Neural crest cell (in vitro differentiated cells): ENCODE measurements at places on chromosomes 6 and 20. TPM values are rescaled to one million over a fixed set of nuclear protein-coding genes. Genes with fewer than 3 reads are reported as not detected.

GRCh38 chr20:50285376-50286173, 94.9 kb downstream of the CEBPB start:
- no peak for DNase-seq
- no peak overlapping the region for H3K4me3 ChIP-seq
- peak overlapping the region; percentile 54 for H3K27ac ChIP-seq
- H3K27me3 ChIP-seq: no peaks in the 10 kb centered on the region

DNA sequence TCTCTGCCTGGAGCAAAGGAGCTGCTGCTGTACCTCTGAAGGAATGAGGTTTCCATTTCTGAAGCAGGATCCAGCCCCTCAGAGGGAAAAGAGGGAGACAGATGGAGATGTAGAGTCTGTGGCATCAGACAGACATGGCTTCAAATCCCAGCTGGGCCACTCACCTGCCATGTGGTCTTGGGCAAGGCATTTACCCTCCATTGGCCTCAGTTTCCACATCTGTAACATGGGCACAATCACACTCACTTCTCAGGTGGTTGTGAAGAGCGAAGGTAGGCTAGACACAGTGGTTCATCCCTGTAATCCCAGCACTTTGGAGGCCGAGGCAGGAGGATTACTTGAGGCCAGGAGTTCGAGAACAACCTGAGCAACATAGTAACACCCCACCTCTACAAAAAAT, 32.4 kb upstream of the CCDC167 start:
- no peaks in the 10 kb centered on the region for H3K36me3 ChIP-seq
- peaks cover 9% of the 10 kb centered on the region for H3K4me1 ChIP-seq
- H3K4me3 ChIP-seq: no peak overlapping the region
- no peak overlapping the region for H3K27ac ChIP-seq

DNA sequence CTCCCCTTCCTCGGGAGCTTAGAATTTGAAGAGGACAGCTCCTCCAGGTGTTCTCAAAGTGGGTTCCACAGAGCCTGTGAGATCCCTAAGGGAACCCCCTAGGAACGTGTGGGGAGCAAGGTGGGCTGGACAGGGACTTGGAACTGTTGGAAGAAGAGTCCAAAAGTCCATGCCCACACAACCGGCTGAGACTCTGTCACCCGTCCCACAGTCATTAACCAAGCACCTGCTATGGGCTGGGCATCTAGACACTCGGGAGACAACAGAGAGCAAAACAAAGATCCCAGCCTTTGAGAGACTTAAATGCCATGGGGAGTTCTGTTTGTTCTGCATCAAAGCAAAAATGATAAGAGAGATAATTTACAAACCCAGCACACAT, 51.9 kb upstream of the SAYSD1 start:
- peaks cover 13% of the 10 kb centered on the region for H3K4me1 ChIP-seq
- peaks cover 15% of the 10 kb centered on the region for H3K36me3 ChIP-seq
- H3K4me3 ChIP-seq: no peak overlapping the region
- peak overlapping the region; percentile 87 for H3K27ac ChIP-seq
- DNase-seq: no peak

- no peak overlapping the region for H3K27ac ChIP-seq
- no peaks in the 10 kb centered on the region for H3K36me3 ChIP-seq
- H3K4me3 ChIP-seq: no peak overlapping the region
- peaks cover 41% of the 10 kb centered on the region for H3K27me3 ChIP-seq
- no peaks in the 10 kb centered on the region for H3K4me1 ChIP-seq
- DNase-seq: peak; percentile 25
These were observed 19.0 kb downstream of the REM1 start for GRCh38 chr20:31494131-31494530.

GRCh38 chr6:145087034-145087433, 648.3 kb downstream of the EPM2A start:
- H3K4me1 ChIP-seq: peaks cover 4% of the 10 kb centered on the region
- H3K27me3 ChIP-seq: no peaks in the 10 kb centered on the region
- no peak overlapping the region for H3K4me3 ChIP-seq
- H3K27ac ChIP-seq: no peak overlapping the region
- DNase-seq: no peak
- no peaks in the 10 kb centered on the region for H3K36me3 ChIP-seq

DNA sequence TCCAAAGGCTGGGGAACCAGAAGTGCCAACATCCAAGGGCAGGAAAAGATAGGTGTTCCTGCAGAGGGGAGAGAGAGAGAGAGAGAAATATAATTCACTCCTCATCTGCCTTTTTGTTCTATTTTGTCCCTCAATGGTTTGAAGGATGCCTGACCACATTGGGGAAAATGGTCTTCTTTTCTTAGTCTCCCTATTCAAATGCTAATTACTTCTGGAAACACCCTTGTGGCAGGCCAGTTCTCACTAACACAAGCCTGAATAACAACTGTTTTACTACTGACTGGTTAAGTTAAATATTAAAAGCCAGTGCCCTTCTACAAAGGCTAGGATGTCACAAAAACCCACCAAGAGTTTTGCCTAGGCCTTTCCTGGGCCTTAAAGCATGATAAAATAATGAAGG, 425.4 kb upstream of the HTR1E start:
- H3K27me3 ChIP-seq: no peaks in the 10 kb centered on the region
- no peak overlapping the region for H3K27ac ChIP-seq
- H3K4me3 ChIP-seq: no peak overlapping the region
- H3K4me1 ChIP-seq: peaks cover 8% of the 10 kb centered on the region
- DNase-seq: no peak

- no peak overlapping the region for H3K4me3 ChIP-seq
- no peak for DNase-seq
- H3K4me1 ChIP-seq: no peaks in the 10 kb centered on the region
- H3K27ac ChIP-seq: no peak overlapping the region
- H3K27me3 ChIP-seq: peaks cover 2% of the 10 kb centered on the region
- H3K36me3 ChIP-seq: no peaks in the 10 kb centered on the region
These were observed 267.9 kb downstream of the THBS2 start for GRCh38 chr6:168985705-168986104.

DNA sequence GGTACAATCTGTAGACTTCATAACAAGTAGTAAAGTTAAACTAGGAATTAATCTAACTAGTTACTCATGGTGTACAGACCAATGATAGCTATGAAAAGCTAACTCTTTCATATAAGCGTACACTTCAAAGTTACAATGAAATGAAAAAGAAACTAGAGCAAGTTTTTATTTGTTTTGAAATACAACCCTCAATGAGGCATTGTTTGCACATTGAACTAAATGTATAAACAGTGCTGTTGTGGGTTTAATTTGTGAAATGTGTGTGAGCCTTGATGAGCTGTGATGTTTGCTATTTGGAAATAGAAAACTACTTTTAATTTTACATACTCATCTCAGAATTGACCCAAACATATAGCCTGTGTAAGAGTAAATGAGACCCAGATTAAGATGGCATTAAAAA, 11.1 kb upstream of the EYA4 start:
- DNase-seq: no peak
- H3K27me3 ChIP-seq: no peaks in the 10 kb centered on the region
- no peaks in the 10 kb centered on the region for H3K36me3 ChIP-seq
- no peak overlapping the region for H3K27ac ChIP-seq

DNA sequence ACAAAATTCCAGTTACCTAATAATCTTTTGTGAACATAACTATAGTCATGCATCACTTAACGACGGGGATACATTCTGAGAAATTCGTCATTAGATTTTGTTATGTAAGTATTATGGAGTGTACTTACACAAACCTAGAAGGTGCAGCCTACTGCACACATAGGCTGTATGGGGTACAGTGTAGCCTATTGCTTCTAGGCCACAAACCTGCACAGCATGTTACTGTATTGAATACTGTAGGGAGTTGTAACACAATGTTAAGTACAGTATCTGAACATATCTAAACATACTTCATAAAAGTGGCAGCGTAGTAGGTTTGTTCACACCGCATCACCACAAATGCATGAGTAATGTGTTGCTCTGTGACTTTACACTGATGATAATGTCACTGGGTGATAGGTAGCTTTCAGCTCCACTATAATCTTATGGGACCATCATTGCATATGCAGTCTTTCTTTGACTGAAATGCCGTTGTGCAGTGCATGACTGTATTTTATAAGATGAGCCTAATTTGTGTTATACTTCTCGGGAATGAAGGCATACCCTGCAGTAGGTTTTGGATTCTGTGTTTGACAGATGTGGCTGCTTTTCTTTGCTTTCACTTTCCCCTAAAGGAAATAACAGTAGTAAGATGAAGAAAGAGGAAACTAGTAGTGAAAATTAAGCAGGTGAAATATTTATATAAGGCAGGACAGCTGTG, 365.6 kb downstream of the FARS2 start:
- no peaks in the 10 kb centered on the region for H3K27me3 ChIP-seq
- DNase-seq: no peak
- no peak overlapping the region for H3K4me3 ChIP-seq
- H3K4me1 ChIP-seq: peaks cover 5% of the 10 kb centered on the region

- DNase-seq: no peak
- H3K4me3 ChIP-seq: no peak overlapping the region
- no peak overlapping the region for H3K27ac ChIP-seq
- no peaks in the 10 kb centered on the region for H3K36me3 ChIP-seq
These were observed 345.6 kb downstream of the CDC5L start for GRCh38 chr6:44733126-44733525.

- H3K27me3 ChIP-seq: peaks cover 8% of the 10 kb centered on the region
- H3K4me1 ChIP-seq: no peaks in the 10 kb centered on the region
- H3K27ac ChIP-seq: no peak overlapping the region
- no peak overlapping the region for H3K4me3 ChIP-seq
- H3K36me3 ChIP-seq: no peaks in the 10 kb centered on the region
These were observed 297.1 kb downstream of the DHX35 start for GRCh38 chr20:39259010-39259803.

- no peak overlapping the region for H3K4me3 ChIP-seq
- H3K27me3 ChIP-seq: peaks cover 98% of the 10 kb centered on the region
- no peak overlapping the region for H3K27ac ChIP-seq
- H3K4me1 ChIP-seq: no peaks in the 10 kb centered on the region
These were observed 5.9 kb downstream of the FOXA2 start for GRCh38 chr20:22578221-22579118.

- peaks cover 55% of the 10 kb centered on the region for H3K4me1 ChIP-seq
- no peak for DNase-seq
- H3K27ac ChIP-seq: no peak overlapping the region
These were observed 6.1 kb downstream of the FBXO5 start for GRCh38 chr6:152976749-152977148.

DNA sequence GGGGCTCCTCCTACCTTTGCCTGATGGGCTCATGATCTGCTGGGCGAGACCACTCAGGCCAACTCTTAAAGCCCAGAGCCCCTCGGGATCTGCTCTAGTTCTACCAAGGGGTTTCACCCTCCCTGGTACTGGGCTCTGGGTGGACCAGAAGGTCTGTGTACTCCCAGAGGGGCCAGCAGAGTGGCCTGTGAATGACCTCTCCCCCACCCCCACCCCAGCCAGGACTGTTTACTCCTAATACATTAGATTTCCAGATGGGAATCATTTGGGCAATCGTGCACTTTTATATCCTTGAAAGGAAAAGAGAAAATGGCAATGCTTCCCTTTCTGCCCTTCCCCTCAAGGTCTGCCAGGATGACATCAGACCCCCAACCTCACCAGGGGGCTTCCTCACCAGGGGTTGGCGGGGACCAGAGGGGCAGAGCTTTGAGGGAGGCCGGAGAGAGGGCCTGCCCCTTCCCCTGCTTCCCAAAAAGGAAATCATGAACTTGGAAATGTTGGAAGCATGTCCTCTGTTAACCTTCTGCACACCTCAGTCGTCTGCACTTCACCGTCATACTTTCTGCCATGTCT, 37.1 kb upstream of the PMEPA1 start:
- peaks cover 13% of the 10 kb centered on the region for H3K27me3 ChIP-seq
- no peaks in the 10 kb centered on the region for H3K4me1 ChIP-seq
- H3K4me3 ChIP-seq: no peak overlapping the region
- no peak overlapping the region for H3K27ac ChIP-seq

DNA sequence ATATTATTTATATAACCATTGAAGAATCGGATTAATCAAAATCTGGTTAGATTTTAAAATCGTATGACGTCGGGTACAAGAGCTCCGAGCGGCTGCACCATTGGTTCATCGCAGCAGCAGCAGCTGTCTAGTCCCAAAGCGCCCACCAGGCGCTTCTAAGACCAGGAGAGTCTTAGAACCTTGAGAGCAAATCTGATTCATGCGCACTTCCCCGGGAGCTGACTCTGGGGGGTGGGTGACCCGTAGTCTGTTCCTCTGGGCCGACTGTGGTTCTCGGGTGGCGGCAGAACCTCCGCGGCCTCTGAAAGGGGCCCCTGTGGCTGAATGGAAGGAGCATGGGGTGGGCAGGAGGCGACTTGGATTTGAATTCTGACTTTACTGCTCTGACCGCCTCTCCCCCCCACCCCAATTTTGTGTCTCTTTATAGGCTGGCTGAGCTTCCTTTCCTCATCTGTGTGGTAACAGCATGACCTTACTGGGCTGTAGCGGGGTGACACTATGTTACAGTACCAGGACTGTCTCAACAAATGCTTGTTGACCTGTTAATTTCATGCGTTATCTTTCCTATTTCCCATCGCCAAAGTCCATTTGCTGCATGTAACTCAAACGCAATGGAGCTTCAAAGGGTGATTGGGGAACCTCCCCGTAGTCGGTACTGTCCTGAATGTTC, 119.7 kb downstream of the RTN4IP1 start:
- no peak for DNase-seq
- peaks cover 92% of the 10 kb centered on the region for H3K27me3 ChIP-seq
- H3K27ac ChIP-seq: no peak overlapping the region
- H3K36me3 ChIP-seq: no peaks in the 10 kb centered on the region
- peak overlapping the region; percentile 79 for H3K4me3 ChIP-seq

- no peaks in the 10 kb centered on the region for H3K36me3 ChIP-seq
- no peak for DNase-seq
- no peak overlapping the region for H3K27ac ChIP-seq
- no peaks in the 10 kb centered on the region for H3K27me3 ChIP-seq
These were observed 99.4 kb upstream of the RIPOR2 start for GRCh38 chr6:25035174-25035511.

DNA sequence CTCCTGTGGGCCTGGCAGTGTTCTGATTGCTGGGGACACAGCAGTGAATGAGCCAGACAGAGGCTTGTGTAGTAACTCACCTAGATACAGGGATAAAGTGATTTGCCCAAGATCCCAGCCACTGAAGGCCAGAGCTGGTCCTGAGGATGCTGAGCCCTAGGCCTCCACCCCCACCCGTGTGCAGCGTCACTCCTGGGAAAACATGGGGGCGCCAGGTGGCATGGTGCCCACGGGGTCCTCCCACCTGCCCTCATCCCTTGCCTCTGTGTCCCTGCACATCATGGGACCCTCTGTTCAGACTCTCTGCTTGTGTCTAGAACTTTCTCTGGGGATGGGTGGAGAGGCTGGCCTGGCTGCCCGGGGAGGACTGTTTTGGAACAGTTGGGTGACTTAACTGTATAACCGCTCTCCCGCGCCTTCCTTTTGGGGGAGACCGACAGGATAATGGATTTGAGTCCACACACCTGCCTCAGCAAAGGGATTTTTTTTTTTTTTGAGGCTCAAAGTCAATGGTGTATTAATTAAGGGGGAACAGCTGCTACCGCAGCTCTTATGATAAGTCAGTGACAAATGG, 19.6 kb downstream of the LEMD2 start:
- peaks cover 5% of the 10 kb centered on the region for H3K27me3 ChIP-seq
- H3K4me3 ChIP-seq: no peak overlapping the region
- peaks cover 24% of the 10 kb centered on the region for H3K4me1 ChIP-seq
- H3K36me3 ChIP-seq: no peaks in the 10 kb centered on the region
- DNase-seq: no peak

GRCh38 chr20:60054716-60055634, 96.8 kb downstream of the CDH26 start:
- peaks cover 2% of the 10 kb centered on the region for H3K27me3 ChIP-seq
- H3K36me3 ChIP-seq: no peaks in the 10 kb centered on the region
- no peak overlapping the region for H3K27ac ChIP-seq
- H3K4me3 ChIP-seq: no peak overlapping the region

The SYS1 gene
- total RNA-seq: 24.6 and 25.7 TPM in 2 replicates

The SYNGAP1 gene
- total RNA-seq: 72.4 and 73.5 TPM in 2 replicates

The SLC17A1 gene
- not detected in 2 replicates for total RNA-seq

The BAK1 gene
- 29.9 and 32.9 TPM in 2 replicates for total RNA-seq

The ZHX3 gene
- 13.0 and 14.3 TPM in 2 replicates for total RNA-seq

The DNMT3B gene
- total RNA-seq: 57.3 and 58.0 TPM in 2 replicates

The PTK6 gene
- total RNA-seq: not detected in 2 replicates
